ENCODE measurements at places on chromosomes 7 and 10.

- DNase-seq = no peak
These were observed 201.3 kb downstream of the MYOF start for GRCh38 chr10:93280699-93281366.

DNA sequence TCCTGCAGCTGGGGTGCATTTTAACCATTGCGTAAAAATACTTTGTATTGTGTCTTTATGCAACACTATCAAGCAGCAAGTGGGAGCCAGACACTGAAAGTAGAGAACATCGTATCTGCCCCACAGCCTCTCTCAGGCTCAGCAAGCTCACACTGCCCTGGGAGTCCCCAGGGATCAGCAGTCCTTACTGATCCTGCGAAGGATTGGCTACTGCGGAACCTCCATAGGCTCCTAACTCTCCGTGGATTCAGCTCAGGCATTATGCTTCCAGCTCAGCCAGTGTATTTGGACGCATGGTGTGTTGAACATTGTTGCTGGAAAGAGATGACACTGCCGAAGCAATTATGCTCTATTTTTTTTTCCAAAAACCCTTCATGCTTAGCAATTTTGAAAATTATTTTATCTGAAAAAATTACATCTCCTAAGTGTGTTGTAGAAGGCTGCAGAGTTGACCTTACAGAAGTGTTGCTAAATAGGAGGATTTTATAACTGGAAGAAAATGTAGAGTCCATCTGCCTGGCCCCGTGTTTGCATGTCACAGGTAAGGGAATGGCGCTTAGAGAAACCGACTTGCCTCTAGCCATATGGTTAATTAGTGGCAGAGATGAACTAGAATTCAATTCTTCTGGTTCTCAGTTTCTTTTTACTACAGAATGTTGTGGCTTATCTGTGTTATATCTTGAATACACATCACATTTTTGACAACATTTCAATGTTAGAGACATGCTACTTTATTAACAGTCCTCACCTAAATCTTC, 276.4 kb upstream of the COBL start:
- no peak for DNase-seq

DNA sequence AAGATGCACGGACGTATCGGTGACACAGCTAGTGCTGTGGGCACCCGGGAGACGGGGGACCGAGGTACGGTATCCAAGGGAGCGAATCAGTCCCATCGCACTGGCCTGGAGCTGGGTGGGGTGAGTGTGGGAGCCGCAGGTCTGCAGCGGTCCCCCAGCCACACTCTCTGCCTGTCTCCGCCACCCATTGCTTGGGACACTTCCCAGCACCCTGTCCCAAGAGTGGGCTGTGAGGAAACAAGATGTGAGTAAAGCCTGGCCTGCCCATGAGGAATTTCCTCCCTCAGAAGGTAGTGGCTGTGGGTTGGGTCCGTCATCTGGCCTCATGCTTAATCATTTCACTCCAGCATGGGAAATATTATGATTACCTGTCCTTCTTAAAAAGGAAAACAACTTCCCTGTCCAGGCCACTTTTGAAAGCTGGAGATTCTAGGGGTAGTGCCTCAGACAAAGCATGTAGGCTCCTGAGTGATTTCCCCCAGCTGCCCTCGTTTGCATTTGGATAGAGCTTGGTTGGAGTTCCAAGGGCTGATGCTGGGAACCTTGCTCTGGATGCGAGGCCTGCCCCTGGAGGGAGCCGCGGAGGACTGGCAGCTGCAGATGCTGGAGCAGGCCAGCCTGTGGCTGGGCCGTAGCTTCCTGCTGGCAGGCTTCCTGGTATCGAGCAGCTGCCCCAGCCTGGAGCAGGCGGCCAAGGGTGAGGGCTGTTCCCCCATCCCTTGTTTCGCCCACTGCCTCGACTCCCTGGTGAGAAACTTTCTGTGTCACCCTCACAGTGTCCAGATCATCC, 6.2 kb upstream of the ACTR3C start:
- DNase-seq = no peak

GRCh38 chr7:137546671-137547070, 203.1 kb upstream of the PTN start:
- no peak for DNase-seq

- DNase-seq = no peak
These were observed 199.9 kb upstream of the AHR start for GRCh38 chr7:17098515-17098914.

DNA sequence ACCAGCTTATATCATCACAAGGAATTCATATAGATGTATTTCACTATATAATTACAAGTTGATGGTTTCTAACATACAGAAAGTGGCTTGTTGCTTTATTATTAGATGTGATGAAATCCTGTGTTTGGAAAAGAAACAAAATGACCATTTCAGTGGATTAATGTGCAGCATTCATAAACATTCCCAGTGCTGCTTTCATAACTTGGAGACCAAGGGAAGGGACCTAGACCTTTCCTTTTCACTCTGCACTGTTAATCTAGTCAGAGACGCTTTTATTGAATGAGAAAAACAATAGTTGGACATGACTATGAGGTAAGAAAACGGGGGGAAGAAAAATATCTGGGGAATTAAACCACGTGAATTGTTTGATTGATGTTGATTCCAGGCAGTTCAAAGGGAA, 160.0 kb downstream of the HDAC9 start:
- no peak for DNase-seq

GRCh38 chr7:2680792-2681490, 7.1 kb upstream of the AMZ1 start:
- DNase-seq = peak; percentile 31

GRCh38 chr10:65968871-65969270, 957.0 kb upstream of the LRRTM3 start:
- no peak for DNase-seq

GRCh38 chr7:91988213-91988612, 47.6 kb downstream of the AKAP9 start:
- DNase-seq = no peak

DNA sequence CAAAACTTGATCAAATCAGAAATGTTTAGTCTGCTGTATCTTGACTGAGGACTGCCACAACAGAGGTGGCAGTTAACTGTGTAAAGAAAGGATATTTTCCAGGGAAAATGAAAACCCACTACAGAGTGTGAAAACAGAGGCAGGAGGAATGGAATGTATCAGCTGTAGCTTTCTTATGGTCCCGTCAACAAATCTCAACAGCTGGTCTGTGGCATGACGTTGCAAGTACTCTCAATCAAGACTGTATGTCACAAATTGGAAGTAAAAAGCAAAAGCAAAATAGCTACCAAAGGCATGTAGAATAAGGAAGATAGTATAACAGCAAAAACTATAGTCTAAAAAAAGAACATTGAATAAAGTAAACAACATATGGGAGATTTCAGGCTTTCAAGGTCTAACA, 123.5 kb downstream of the KMT2C start:
- no peak for DNase-seq

DNA sequence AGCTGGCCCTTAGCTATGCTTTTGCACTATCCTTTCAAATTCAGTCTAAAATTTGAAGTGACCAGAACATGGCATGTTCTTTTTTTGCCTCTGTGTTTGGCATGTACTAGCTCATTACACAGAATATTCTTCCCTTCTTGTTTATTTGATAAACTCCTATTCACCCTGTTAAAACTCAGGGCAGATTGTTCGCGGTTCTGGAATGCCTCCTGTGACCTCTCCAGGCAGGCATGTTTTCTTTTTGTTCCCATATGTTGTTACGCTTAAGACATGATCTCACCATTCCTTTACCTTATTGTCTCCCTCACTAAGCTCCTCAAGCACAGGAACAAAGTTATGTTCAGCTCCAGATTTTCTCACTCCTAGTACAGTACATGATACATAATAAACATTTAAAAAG, 181.7 kb downstream of the CCSER2 start:
- no peak for DNase-seq

- DNase-seq = no peak
These were observed 12.8 kb downstream of the DNMBP start for GRCh38 chr10:99996671-99997648.

GRCh38 chr7:43148161-43148731, 35.8 kb downstream of the HECW1 start:
- DNase-seq = no peak

GRCh38 chr7:104791080-104791479, 222.9 kb upstream of the KMT2E start:
- no peak for DNase-seq

DNA sequence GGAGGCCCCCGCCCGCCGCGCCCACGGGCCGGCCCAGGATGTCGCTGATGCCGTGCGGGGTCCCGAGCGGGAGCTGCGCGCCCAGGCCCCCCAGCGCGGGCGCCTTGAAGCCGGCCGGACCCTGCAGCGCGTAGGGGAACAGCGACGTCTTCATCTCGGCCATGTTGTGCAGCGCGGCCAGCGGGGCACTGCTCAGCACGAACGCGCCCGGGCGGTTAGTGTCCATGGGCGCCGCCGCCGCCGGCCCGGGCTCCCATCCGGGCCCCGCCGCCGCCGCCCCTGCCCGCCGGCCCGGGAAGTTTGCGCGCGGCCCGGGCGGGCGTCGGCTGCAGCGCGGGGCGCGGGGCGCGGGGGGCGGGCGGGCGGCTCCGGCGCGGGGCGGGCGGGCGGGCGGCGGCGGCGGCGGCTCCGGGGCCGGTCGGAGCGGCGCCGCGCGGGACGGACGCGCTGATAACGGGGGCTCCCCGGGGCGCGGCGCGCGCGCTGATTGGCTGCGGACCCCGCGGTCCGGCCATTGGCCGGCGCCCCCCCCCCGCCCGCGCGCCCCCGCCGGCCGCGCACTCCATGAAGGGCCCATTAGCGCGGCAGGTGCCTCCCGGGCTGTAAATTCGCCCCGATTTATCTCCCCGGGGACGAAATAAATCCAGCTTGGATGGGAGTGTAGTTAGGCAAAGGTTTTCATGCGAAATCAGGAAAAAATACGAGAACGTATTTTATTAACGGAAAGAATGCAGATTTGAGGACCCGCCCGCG, at the start of gene NKX6-2:
Gene NKX6-2, minus strand, starts transcription at position 425 of the 753 bp plus-strand sequence. Its CDS starts 199 bp downstream, at position 226.
- no peak for DNase-seq

GRCh38 chr10:110337906-110338305, 33.2 kb upstream of the SMNDC1 start:
- DNase-seq = no peak

GRCh38 chr10:46022978-46023702, 7.3 kb downstream of the NCOA4 start:
- DNase-seq = peak; percentile 80

DNA sequence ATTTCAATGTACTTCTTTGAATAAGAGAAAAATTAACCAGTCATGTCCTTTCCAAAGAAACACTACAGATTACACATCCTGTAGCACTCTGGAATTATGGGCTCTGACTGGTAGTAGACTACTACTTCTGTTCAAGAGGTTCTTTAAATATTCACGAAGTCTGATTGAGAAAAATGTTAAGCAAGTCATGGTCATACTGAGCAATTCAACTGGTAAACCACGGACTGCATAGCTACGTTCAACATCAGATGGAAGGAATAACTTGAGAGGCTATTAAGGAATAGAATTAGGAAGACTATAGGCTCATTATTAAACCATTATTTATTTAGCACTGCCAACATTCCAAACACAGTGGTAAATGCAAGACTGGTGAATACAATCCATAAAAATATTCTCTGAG, 160.8 kb downstream of the IMMP2L start:
- DNase-seq = no peak

DNA sequence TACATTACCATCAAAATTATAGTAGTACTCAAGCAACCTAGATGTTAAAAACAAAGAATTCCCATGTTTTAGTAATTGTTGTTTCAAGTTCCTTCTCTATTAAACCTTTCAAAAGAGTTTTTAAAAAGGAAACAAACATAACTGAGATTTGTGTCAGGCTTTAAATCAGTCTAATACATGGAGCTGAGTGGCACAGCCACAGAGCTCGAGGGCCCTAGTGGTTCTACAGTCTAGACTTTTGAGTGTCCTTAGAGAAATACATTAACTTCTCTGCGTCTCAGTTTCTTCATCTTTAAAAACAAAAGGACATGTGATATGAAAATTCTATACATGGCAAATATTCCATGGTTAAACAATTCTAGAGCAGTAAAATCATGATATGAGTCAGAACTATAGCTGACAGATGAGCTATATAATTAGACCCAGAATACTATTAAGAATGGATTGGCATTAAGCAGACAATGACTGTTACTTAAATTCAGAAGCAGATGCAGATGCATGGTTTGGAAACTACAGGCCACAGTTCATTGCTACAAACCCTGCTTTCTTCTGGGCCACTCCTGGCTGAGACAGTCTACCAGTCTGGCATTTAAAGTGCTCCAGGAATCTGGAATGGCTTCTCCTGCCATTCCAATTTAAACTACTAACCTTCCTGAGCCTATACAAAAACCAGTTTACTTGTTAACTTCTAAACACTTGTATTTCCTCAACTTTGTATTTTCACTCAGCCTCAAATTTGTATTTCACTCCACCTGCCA, 77.4 kb downstream of the EPC1 start:
- DNase-seq = no peak

DNA sequence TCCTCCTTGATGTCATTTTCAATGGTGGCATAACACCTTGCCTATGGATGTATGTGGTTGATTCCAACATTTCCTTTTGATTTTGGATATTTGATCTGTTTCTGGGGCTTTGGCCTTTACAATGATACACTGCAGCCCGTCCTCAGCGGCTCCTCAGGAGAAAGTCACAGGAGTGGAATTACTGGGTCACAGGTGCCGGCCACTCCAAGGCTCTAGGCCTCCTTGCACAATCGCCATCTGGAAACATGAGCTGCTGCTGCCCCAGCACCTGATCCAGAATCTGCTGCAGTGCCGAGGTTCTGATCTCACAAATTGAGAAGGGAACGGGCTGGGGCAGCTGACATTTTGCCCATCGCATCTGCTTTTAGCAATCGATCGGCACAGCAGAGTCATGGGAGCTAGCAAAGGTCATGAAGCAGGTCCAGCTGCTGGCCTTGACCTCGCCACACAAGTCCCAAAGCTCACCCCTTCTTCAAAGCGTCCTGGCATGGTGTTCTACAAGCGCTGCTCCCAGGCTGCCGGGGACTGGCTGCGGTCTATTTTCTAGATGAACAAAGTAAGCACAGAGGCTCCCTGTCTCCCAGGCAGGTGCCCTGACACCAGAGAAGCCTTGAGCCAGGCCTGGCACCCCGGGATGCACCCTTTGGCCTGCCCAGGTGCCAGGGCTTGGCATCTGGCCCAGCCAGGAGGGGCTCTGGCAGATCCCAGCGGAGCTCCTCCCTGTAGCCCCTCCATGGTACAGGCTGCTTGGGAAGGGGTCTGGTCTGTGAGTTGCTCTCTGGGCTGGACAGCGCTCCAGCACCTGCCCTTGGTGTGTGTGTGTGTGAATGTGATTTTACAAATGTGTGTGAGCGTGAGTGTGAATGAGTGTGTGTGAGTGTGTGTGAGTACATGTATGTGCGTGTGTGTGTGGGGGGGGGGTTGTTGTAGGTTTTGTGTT, 201.8 kb downstream of the GLRX3 start:
- DNase-seq = no peak
